Left kidney (tissue), 8 donors: ENCODE measurements at places on chromosomes 6 and 20. TPM values are rescaled to one million over a fixed set of nuclear protein-coding genes. Genes with fewer than 3 reads are reported as not detected.

The OTOR gene
- polyA plus RNA-seq, result not detected

DNA sequence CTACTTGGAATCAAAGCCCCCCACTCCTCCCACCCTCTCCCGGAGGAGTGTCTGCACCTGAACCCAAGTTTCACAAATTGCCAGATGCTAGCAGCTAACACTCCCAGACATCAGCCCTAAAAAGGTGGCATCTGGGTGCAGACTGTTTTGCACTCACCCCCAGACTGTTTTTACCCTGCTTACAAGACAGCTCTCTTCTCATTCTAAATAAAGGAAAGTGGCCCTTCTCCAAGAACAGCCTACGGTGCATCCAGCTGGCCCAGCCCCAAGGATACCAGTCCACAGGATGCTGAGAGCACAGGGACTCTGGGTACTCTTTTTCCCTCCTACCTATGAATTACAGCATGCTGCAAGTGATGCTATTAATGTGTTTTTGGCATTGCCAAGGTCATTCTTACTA lies 842.0 kb upstream of the FLRT3 start:
- no peak for DNase-seq

GRCh38 chr6:28841290-28841689 lies 82.5 kb downstream of the TRIM27 start:
- DNase-seq, result no peak

- DNase-seq, result no peak
These were observed 74.2 kb downstream of the CD164 start for GRCh38 chr6:109308018-109308492.

DNA sequence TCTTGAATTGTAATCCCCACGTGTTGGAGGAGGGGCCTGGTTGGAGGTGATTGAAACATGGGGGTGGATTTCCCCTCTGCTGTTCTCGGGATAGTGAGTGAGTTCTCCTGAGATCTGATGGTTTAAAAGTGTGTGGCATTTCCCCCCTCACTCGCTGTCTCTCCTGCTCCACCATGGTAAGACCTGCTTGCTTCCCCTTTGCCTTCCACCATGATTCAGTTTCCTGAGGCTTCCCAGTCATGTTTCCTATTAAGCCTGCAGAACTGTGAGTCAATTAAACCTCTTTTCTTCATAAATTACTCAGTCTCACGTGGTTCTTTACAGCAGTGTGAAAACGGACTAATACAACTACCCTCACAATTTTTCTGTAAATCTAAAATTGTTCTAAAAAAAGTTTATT lies 26.8 kb upstream of the FAM184A start:
- no peak for DNase-seq

- no peak for DNase-seq
These were observed 162.0 kb downstream of the GRM4 start for GRCh38 chr6:33983721-33984465.

DNA sequence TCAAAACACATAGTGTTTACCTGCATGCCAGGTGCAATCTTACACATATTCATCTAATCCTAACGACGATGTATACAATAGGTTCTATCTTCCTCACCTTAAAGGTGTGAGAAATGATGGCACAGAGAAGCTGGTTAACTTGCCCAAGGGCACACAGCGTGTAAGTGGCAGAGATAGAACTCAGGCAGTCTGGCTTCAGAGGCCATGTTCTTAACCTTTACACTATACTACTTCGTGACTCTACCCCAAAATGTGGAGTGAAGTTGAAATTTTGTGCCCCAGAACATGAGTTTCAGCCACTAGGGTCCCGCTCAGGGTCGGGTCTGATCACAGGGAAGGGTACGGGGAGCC lies 584 bp downstream of the VPS52 start:
- no peak for DNase-seq

DNA sequence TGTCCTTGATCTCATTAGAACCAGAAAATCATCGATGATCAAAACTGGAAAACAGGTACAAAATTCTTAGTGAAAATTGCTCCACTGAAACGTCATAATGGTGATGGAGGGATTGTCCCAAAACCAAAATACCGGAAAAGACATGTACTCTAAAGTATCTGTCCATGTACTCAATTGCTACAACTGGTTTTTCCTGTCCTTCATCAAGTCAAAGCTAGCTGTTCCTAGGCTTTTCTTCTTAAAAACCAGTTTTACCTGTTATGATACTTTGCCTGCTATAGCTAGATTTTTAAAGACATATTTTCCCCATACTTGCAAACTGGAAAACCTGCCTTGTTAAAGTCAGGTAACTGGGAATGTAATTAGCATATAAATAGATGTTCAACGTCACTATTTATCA lies 50.5 kb upstream of the LRRC1 start:
- DNase-seq, result no peak
